ENCODE measurements at places on chromosomes 6 and 20.
A peak's percentile ranks its signal among the peaks of the same experiment; 100 is the strongest.

DNA sequence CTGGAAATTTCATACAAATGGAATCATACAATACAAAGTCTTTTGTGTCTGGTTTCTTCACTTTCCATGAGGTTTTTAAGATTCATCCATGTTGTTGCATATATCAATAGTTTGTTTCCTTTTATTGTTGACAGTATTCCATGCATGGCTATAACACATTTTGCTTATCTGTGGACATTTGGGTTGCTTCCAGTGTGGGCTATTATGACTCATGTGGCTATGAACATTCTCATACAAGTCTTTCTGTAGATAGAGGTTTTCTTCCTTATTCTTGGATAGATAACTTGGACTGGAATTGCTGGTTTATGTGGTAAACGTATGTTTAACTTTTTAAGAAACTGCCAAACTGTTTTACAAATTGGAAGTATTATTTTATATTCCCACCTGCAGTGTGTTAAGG, 30.0 kb upstream of the KIF6 start:
- no peak for DNase-seq

- DNase-seq = no peak
Observed at GRCh38 chr6:147075381-147075780, 128.8 kb upstream of the STXBP5 start.

DNA sequence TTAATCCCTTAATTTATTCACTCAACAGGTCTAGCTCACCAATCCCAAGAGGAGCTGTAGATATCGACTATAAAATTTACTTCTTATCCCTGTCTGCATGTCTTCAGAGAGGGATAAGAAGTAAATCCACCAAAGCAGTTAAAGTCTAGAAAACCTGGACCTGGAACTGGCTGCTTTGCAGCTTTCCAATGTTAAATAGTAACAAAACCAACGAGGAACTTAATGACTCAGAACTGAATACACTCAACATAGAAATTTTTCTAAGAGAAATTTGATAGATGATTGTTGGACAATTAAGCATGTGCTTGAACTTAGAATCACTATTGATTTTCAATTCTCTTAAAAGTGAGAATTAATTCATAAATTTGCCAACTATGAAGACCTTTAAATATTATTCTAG, 11.5 kb upstream of the TMEM244 start:
- DNase-seq = no peak

DNA sequence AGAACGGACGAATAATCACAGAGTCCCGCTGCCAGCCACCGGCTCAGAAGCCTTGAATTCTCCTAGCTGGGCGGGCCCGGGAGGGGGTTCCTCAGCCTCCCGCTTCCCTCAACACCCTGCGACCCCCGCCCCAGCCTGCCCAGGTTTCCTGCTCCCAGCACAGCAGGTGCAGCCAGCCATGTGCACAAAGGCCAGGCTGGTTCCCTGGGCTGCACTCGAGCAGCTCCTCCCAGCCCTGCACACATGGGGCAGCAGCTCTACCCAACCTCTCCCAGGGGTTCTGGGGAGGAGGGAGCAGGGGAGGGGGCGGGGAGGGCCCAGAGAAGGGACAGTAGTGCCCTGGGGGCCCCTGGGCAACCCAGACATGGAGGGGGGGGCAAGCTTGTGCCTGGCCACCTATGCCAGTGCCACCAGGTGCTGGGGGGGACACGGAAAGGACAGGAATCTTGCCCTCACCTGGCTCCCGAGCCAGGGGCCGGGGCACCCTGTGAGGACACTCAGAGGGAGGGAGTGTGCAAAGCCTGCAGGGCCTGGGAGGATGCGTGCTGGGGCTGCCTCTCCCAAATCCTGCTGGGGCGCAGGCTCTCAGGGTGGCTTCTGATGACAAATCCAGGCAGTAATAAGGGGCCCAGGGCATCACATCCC, 1.2 kb upstream of the NTSR1 start:
- DNase-seq = no peak

GRCh38 chr6:8236956-8237355, 134.6 kb upstream of the EEF1E1 start:
- DNase-seq = no peak

DNA sequence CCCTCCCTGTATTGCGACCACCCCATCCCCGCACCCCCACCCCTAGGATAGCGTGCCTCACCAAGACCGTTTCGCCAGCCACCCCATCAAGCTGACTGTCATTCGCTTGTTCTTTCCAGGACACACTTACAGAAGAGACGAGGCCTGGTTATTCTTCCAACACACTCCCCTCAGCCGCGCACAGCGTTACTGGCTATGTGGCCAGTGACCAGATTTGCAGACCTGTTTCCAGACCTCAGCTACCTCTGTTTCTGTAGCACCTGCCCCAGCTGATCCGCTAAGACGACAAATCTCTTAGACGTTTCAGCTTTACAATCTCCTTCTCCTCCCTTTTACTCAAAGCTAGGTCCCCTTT, 26.1 kb downstream of the HLA-F start:
- no peak for DNase-seq

- no peak for DNase-seq
Observed at GRCh38 chr6:39912446-39912845, 21.8 kb downstream of the MOCS1 start.

GRCh38 chr20:13777171-13777601, 7.5 kb downstream of the ESF1 start:
- peak; percentile 34 for DNase-seq

DNA sequence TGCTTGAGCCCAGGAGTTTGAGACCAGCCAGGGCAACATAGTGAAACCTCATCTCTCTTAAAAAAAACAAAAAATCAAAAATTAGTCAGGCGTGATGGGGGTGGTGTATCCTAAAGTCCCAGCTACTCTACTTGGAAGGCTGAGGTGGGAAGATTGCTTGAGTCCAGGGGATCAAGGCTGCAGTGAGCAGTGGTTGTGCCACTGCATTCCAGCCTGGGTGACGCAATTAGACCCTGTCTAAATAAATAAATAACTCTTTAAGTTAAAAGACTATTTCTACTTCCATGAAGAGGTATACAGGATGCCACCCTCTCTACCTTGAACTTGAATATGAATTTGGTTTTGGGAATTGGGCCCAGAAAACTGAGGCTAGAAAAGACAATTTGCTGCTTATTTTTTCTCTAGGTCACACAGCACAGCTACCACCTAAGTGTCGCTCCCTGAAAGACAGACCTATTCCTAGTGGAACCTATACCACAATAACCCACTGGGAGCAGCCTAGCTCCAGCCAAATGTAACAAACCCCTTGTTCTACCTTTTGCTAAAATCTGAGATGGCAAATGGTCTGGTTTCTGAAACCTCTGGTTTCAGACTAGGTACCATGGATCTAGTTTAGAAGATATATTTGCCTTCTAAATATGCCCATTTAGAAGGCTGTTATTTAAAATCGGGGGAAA, 35.2 kb downstream of the HMGCLL1 start:
- DNase-seq = no peak

DNA sequence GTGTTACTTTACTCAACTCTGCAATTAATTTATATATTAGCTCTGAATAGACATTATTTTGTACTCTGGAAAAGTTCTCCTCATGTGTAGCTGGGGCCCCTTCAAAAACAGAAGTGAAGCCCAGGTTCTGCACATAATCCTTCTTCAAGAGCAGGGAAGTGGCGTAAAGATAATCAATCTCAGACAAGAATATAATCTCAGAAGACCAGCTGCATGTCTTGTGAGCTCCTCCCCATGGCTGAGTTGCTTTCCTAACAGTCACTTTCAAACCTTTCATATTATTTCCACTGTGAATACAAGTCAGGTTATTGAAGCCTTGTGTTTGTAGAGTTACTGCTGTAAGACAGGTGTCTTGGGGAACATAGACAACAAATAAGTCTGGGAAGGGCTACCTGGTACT, 691.9 kb downstream of the RFPL4B start:
- no peak for DNase-seq

DNA sequence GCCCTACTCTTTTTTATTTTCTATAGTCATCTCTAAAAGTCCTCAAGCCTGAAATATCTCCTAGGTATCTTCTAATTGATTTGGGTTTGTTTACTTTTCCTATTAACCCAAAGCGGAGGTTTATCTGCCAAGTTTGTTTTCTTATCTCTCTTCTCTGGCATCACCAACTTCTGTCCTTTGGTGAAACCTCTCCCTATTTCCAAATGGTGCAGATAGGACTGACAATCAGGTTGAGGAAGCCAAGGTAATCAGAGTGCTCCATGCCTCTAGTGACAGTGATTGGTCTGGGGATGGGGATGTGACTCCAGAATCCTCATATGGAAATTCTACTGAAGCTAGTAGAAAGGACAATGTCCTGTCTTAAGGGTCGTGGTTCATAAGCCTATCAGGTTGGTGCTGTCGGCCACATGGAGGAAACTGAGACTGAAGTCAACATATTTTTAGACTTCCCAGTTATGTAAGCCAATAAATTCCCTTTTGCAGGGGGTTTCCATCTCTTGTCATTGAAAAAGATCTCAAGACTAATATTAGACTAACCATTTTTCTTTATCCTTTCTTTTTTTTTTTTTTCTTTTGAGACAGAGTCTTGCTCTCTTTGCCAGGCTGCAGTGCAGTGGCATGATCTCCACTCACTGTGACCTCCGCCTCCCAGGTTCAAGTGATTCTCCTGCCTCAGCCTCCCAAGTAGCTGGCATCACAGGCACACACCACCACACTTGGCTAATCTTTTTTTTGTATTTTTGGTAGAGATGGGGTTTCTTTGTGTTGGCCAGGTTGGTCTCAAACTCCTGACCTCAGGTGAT, 28.0 kb downstream of the KIF6 start:
- DNase-seq = no peak

GRCh38 chr20:33093582-33093981, 14.1 kb downstream of the BPIFB4 start:
- DNase-seq = no peak

GRCh38 chr6:163173741-163174140, 240.8 kb upstream of the QKI start:
- no peak for DNase-seq

DNA sequence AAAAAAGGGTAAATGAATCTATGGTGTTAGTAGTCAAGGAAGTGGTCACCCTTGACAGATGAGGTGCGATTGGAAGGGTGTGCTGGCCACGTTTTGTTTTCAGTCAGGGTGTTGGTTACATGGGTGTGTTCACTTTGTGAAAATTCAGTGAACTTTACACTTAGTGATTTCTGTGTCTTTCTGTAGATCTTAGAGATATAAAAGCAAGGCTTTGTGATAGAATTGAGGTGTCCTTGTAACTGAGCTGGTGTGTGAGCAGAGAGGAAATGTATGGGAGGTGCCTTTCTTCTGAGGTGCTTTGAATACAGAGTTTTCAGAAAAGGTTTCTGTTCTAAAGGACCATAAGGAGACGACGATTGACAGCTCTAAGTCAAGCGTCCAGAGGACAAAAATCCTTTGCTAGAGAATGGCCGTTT, 90.5 kb downstream of the SAMD3 start:
- DNase-seq = no peak

DNA sequence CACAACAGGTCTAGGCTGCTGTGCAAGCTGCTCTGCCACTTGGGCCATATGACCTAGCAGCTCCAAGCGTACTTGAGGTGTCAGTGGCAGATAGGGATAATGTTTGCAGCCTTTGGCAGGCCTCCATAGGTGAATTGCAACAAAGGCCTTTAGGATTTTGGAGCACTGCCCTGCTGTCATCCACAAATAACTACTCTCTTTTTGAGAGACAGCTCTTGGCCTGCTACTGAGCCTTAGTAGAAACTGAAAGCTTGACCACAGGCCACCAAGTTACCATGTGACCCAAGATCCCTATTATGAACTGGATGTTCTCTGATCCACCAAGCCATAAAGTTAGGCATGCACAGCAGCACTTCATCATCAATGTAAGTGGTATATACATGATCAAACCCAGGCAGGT, 29.9 kb downstream of the FBXO30 start:
- DNase-seq = no peak

GRCh38 chr20:48310305-48310704, 517.5 kb downstream of the PREX1 start:
- DNase-seq = no peak

GRCh38 chr20:63881451-63882226, 13.3 kb upstream of the DNAJC5 start:
- no peak for DNase-seq

DNA sequence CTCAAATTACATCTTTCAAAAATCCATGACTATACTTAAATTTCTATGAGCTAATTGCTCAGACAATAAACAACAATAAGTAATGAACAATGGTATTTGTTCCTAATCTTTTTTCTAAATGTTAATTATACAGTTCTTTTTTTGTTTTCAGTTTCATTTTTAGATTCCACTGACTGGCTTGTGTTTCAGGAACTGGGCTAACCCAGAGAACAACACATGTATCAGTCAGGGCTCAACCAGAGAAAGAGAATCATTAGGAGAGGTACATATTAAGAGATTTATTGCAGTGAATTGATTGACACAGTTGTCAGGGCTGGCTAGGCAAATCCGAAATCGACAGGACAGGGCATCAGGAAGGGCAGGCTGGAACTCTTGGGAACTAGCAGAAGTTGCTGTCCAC, 182.8 kb downstream of the GRM1 start:
- no peak for DNase-seq

- no peak for DNase-seq
Observed at GRCh38 chr6:29017428-29017802, 12.3 kb upstream of the ZNF311 start.

- no peak for DNase-seq
Observed at GRCh38 chr6:129992881-129993280, 25.5 kb upstream of the L3MBTL3 start.

DNA sequence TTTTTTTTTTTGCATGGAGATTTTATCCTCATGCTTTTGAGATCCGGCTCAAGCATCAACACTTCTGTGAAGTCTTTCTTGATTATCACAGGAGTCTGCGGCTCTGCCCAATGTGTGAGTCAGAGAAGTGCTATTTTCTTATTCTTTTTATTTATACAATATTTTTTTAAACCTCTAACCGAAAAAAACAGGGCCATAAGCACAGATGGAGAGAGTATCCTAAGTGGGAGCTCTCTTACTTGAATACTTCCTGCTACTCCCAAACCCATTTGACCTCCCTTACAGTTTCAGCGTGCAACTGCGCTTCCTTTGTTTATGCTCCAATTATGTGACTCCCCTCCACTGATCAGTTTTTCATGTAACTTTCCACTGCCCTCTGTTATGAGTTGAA, 8.7 kb upstream of the ATXN1 start:
- peak; percentile 88 for DNase-seq

DNA sequence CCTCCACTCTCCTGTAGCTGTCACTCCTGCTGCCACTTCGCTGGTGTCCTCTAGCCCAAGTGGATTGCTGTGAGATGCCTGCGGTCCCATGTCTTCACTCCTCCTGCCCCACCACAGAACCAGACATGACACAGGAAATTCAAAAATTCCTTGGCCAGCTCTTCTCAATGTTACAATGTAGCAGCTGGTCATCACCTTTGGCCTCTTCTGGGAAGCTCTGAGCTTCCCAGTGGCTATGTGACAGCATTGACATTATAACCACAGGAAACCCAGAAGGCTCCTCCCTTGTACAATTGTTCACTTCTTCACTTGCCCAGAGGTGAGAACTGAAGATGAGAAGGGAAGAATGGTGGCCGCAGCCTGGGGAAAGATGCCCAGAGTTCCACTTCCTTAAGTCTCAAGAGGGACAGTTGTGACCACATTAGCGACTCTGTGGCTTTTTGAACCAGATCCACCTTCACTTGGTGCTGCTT, 76.1 kb upstream of the NAA20 start:
- DNase-seq = peak; percentile 24

GRCh38 chr20:52268184-52268749, 76.7 kb upstream of the ZFP64 start:
- peak; percentile 21 for DNase-seq

GRCh38 chr20:52379723-52380336, 188.3 kb upstream of the ZFP64 start:
- DNase-seq = peak; percentile 17
